Upper lobe of right lung (tissue), 1 donor: ENCODE measurements at places on chromosomes 5 and 9. TPM values are rescaled to one million over a fixed set of nuclear protein-coding genes. Genes with fewer than 3 reads are reported as not detected.

PKD2L2 gene
- not detected for total RNA-seq

STPG3 gene
- total RNA-seq: not detected

OR1Q1 gene
- total RNA-seq: not detected

SLC25A2 gene
- 0.64 TPM for total RNA-seq

ATOX1 gene
- total RNA-seq: 62.4 TPM

ADCY2 gene
- 0.17 TPM for total RNA-seq

OBP2B gene
- total RNA-seq: not detected

PJA2 gene
- 93.9 TPM for total RNA-seq

PTPA gene
- 115 TPM for total RNA-seq

THBS4 gene
- 1.2 TPM for total RNA-seq

PDE8B gene
- 4.9 TPM for total RNA-seq

AK8 gene
- 0.55 TPM for total RNA-seq

PTGER4 gene
- total RNA-seq: 31.2 TPM

FAM78A gene
- total RNA-seq: 14.8 TPM

BHMT2 gene
- total RNA-seq: 4.7 TPM

TMEM215 gene
- not detected for total RNA-seq
